Stimulated activated CD8-positive, alpha-beta memory T cell treated with anti-CD3 and anti-CD28 coated beads, Interleukin-7, amount 100 ng/mL, for 1 hour (primary cell): ENCODE measurements at places on chromosomes 12 and 14.

DNA sequence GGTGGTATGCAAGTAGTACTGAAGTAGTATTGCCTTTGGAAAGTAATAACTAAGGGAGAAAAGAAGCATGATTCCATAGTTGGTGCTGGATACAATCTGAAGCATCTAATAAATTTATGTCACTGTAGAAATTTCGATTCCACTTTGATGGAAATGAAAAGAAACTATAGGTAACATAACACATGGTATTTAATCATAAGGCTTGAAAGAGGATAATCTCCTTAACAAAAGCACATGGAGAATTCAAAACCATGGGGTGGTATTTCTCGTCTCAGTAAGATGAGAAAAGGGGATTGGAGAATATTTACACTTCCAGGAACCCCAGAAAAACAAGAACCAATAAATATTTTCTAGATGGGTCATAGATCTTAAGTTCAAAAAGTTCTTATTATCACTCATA lies 72.7 kb downstream of the NDUFA12 start:
- no peak for DNase-seq

- no peak for DNase-seq
These were observed 15.3 kb downstream of the CCDC62 start for GRCh38 chr12:122789637-122790036.

DNA sequence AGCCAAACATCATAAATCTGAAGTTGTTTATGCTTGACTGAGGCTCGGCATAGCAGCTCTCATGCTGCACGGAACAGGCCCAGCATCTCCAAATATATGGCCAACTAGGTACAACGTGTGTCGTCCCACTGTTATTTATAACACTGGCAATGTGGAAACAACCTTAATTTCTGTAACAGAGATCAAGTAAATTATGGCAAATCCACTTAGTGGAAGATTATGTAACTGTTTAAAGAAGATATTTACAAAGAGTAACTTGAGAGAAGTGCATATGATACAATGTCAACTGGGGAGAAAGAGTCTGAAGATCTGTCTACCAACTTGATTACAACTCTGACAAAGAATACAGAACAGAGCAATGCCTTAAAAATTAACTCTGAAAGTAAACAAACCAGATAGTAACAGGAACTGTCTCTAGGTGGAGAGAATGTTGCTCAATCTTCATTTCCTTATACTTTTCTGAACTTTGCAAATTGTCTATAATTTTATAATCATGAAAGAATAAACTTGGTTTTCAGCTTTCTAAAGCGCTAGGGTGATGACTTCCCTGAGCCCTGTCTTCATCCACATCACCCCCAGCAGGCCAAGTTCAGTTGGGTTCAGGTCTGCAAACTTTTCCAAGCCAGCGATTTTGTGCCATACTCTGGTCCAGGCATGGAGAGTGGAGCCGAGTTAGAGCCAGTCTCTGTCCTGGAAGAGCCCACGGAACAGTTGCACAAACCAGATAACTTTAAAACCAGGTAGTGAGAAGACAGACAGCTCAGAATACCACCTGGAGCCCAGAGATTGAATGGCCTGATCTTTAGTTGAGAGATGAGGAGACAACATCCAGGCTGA lies 44.3 kb upstream of the BDKRB2 start:
- DNase-seq: no peak

DNA sequence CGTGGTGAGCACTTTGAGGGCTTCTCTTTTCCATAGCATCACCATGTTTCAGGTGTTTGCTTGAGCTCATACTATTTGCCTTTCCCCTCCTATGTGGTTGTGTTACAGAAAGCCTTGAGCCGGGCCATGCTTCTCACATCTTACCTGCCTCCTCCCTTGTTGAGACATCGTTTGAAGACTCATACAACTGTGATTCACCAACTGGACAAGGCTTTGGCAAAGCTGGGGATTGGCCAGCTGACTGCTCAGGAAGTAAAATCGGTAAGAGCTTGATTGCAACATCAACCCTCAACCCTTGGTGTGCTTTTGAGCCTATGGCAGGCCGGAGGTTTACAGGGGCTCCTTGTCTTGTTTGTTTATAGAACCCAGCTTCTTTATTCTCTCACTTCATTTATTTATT lies 8.1 kb downstream of the LETMD1 start:
- DNase-seq: no peak

- DNase-seq: no peak
These were observed 175.9 kb upstream of the CDKN3 start for GRCh38 chr14:54220704-54221431.

DNA sequence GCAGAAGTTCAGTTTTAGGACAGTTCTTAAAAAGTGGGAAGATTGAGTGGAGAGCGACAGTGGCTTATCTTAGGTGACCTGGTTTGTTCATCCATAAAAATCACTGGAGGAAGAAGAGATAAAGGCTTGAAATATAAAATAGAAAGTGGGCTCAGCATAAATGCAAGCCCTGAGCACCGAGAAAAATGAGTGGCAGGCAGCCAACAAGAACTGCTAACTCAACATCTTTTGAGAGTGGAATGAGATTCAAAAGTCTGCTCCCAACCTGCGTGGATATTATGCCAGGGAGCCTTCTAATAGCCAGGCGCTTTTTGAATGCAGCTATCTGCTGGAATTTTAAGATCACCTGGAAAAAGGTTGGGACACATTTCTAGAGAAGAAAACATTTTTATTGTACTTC lies 666.5 kb downstream of the FLRT2 start:
- no peak for DNase-seq

- DNase-seq: no peak
These were observed 96.5 kb upstream of the DAAM1 start for GRCh38 chr14:59091976-59092375.

DNA sequence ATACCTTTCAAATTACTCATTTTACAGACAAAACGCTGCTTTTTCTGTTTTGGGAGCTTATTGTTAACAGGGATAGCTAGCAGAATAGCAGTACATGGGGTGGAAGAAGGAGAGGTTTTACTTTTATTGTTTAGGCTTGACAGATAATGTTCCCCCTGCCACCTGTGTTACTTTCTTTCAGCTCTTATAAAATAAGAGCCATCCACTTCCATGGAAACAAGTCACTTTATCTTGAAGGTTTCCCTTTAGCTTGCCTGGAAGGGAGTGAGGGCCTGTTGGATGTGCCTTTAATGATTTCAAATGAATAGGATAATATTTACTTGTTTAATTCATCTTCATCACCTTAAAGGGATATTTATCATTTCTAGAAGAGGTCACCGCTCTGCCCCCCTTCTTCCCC lies 23.3 kb downstream of the GPATCH2L start:
- DNase-seq: no peak

DNA sequence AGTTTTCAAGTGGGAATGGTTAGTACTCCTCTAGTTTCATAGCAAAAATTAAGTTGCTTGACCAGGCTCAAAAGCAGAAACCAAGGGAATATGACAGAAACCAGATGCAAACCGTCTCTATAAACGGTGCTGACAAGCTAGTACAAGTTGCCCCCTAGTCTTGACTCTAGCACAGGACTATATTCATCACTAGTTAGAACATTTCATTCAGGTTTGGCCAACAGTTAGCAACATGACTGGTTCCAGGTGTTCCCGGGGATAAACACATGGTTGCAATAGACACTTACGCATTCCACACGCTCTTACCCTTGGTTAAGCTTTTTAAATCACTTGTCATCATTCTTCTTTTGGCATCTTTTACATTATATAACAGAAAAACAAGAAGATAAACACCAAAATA lies 103.6 kb downstream of the SCFD1 start:
- DNase-seq: no peak

DNA sequence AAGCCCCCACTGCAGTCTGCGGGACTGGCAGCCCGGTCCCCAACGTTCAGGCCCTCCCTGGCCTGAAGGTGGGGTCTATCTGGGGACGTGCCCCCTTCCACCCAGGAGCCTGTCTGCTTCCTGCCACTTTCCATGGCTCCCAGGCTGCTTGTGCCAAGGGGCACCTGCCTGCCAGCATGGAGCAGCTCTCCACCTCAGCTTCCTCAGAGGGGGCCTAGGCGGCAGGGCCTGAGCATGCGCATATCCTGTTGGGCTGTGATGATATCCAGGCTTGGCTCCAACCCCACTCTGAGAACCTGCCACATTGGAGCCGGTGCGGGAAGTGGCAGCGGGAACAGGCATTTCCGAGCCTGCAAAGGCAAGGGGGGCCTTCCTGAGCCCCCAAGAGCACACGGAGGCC lies 57.4 kb downstream of the FUT8 start:
- no peak for DNase-seq

GRCh38 chr14:63737582-63738006 lies 9.7 kb upstream of the SGPP1 start:
- DNase-seq: no peak

GRCh38 chr12:2323532-2324255 lies 270.9 kb downstream of the CACNA1C start:
- no peak for DNase-seq

- no peak for DNase-seq
These were observed 2.6 kb upstream of the MAP4K5 start for GRCh38 chr14:50534997-50535396.

GRCh38 chr14:72452774-72453173 lies 441.1 kb downstream of the DPF3 start:
- DNase-seq: no peak

GRCh38 chr12:52400906-52401305 lies 5.2 kb downstream of the KRT82 start:
- DNase-seq: no peak

DNA sequence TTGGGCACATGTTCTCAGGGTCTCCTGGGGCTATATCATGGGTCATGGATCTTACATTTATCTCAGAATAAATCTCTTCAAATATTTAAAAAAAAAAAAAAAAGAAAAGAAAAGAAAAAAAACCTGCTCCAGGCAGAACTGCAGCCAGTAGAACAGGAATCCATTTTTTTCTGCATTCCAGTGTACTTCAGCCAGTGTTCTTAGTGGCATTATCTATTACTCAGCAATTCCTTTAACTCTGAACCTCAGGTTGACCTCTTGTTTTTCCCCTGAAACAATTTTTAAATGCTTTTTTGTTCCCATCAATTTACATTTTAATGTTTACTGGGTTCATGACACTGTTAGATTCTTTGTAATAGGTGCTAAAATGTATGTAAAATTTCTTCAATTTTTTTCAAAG lies 66.7 kb upstream of the STXBP6 start:
- DNase-seq: no peak
